ENCODE measurements at places on chromosomes 3 and 15. TPM values are rescaled to one million over a fixed set of nuclear protein-coding genes. Genes with fewer than 3 reads are reported as not detected.

The ECT2 gene
- total RNA-seq = 4.0 TPM

GRCh38 chr15:49715211-49715610, 94.4 kb downstream of the DTWD1 start:
- no peak overlapping the region for H3K27ac ChIP-seq
- H3K4me3 ChIP-seq = no peak overlapping the region
- peaks cover 3% of the 10 kb centered on the region for H3K4me1 ChIP-seq
- no peak for DNase-seq

The PTPRG gene
- total RNA-seq = 37.9 TPM

GRCh38 chr3:71997066-71997653, 212.2 kb upstream of the PROK2 start:
- H3K27me3 ChIP-seq = no peaks in the 10 kb centered on the region
- no peaks in the 10 kb centered on the region for H3K36me3 ChIP-seq
- no peaks in the 10 kb centered on the region for H3K4me1 ChIP-seq
- no peak overlapping the region for H3K27ac ChIP-seq
- no peak overlapping the region for H3K4me3 ChIP-seq

The PCOLCE2 gene
- total RNA-seq = 66.6 TPM

The NME9 gene
- not detected for total RNA-seq

The PRR20G gene
- total RNA-seq = not detected

- peaks cover 88% of the 10 kb centered on the region for H3K4me1 ChIP-seq
- no peaks in the 10 kb centered on the region for H3K27me3 ChIP-seq
- H3K36me3 ChIP-seq = no peaks in the 10 kb centered on the region
- H3K27ac ChIP-seq = no peak overlapping the region
- no peak for DNase-seq
Measured at GRCh38 chr3:191352014-191352413, 21.7 kb upstream of the UTS2B start.

The FEZF2 gene
- not detected for total RNA-seq

DNA sequence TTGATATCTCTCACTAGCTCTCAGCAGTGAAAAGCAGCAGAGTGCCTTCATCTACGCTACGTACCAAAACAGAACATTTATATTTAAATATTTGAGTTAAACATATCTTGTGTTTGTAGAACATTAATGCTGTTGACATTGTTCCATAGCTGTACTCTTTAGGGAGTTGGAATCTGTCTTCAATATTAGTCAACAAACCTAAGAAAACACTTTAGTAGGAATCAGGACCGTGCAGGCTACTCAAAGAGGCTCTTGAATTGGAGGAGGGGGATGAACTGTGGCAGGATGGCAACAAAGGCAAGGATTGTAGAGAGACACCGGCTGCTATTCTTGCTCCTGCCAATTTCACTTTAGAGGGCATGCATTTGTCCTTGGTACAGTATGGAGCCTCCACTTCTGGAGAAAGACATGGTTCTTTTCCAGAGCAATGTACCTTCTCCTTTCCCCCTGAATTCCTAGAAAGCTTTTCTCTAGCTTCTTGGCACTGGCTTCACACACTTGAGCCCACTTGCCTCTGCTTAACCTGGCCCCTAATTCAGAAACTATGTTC, 265.9 kb downstream of the CD47 start:
- H3K4me1 ChIP-seq = no peaks in the 10 kb centered on the region
- no peak for DNase-seq
- no peak overlapping the region for H3K27ac ChIP-seq
- H3K4me3 ChIP-seq = no peak overlapping the region
- peaks cover 9% of the 10 kb centered on the region for H3K27me3 ChIP-seq

DNA sequence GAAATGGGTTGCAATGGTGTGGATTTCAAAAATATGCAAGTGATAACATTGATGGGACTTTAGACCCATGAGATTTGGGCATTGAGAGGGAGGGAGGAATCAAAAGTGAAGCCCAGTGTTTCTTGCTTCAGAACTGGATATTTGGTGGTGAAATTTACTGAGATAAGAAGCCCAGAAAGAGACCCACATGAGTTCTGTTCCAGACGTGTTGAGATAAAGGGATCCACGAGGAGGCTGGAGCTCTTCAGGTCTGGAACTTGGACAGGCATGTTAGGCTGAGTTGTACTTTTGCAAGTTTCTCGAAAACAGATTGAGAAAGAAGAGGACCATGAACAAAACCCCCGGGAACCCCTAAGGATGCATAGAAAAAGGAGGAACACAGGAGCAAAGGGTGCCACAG, 290.2 kb downstream of the MEX3B start:
- DNase-seq = no peak
- no peak overlapping the region for H3K27ac ChIP-seq
- no peaks in the 10 kb centered on the region for H3K36me3 ChIP-seq
- no peak overlapping the region for H3K4me3 ChIP-seq
- H3K4me1 ChIP-seq = peaks cover 26% of the 10 kb centered on the region
- no peaks in the 10 kb centered on the region for H3K27me3 ChIP-seq

GRCh38 chr3:16264174-16264707, 502 bp downstream of the DPH3 start:
- no peaks in the 10 kb centered on the region for H3K27me3 ChIP-seq
- no peaks in the 10 kb centered on the region for H3K36me3 ChIP-seq
- H3K4me3 ChIP-seq = peak overlapping the region; percentile 59
- no peak for DNase-seq

The C2CD4A gene
- total RNA-seq = 0.25 TPM

GRCh38 chr3:3495611-3496010, 303.6 kb upstream of the LRRN1 start:
- H3K36me3 ChIP-seq = no peaks in the 10 kb centered on the region
- H3K4me1 ChIP-seq = no peaks in the 10 kb centered on the region
- no peaks in the 10 kb centered on the region for H3K27me3 ChIP-seq
- H3K4me3 ChIP-seq = no peak overlapping the region
- no peak overlapping the region for H3K27ac ChIP-seq

- H3K4me1 ChIP-seq = peaks cover 1% of the 10 kb centered on the region
- H3K27me3 ChIP-seq = peaks cover 45% of the 10 kb centered on the region
- H3K36me3 ChIP-seq = no peaks in the 10 kb centered on the region
Measured at GRCh38 chr3:44016818-44017217, 224.9 kb upstream of the TOPAZ1 start.
